Activated T-helper 9 cell treated with anti-CD3 and anti-CD28 coated beads, Interleukin-2, amount 50 U/mL, for 16 hours (primary cell): ENCODE measurements at places on chromosomes 7 and 10.

DNA sequence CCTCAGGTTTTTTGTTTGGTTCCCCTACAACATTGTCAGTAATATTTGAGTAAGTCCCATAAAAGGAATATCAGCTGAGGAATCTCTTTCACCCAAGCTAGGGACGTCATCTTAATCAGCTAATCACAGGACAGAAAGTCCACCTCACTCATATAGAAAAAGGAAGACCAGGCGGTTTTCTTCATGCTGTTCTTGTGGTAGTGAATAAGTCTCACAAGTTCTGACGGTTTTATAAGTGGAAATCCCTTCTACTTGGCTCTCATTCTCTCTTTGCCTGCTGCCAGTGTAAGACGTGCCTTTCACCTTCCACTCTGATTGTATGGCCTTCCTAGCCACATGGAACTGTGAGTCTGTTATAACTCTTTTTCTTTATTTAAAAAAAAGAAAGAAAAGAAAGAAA is 308.1 kb upstream of the PFKP start:
- DNase-seq = no peak

DNA sequence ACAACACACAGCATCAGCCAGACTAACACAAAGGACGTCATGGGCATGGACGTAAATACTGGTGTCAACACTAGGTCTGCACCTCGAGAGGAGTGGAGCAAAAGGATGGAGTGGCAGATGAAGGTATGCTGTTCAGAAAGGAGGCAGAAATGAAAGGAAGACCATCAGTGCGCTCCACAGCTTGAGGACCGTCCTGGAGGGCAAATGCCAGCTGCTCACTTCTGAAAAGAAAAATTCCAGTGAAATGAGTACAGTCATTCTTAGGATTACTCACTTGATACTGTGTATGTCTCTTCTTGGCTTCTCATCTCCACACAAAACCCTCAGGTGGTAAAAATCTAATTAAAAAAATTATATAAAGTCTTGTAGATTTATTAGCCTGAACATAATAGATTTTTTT is 44.8 kb downstream of the EGFR start:
- no peak for DNase-seq

GRCh38 chr7:98341106-98341505 is 59.6 kb downstream of the BRI3 start:
- no peak for DNase-seq

DNA sequence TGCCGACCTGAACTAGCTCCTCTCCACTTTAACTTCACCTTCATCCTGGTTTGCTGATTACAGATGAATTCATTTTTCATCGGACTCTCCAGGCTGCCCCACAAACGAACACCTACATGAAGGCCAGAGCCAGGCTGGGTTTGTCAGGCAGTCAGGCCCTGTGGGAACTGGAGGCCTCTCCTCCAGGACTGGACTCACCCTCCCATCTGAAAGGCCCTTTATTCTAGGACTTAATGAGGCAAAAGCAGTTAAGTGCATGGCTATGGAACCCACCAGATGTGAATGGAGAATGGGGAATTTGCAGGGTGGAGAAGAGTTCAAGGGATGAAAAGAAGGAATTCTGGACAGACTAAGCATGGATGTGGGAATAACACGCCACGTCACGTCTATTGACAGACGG is 170.8 kb downstream of the ARHGAP12 start:
- no peak for DNase-seq

DNA sequence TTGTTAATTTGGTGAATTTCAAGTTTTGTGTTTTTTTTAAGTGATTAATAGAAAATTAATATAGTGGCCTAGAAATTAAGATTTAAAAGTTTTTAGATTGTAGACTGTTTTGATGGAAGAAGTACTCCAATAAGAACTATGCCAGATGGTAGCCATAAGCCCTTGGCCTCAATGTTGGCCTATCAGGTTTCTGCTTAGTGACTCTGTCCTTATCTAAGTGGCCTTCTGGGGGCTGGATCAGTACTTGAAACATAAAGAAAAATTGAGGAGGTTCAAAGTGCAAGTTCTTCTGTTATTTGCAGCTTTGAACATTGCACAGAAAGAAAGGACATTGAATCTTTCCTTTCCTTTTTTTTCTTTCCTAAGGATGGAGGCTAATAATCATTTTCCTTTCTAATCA is 9.9 kb downstream of the CCDC126 start:
- no peak for DNase-seq

- DNase-seq = no peak
Observed at GRCh38 chr10:34808801-34809745, 6.0 kb downstream of the PARD3 start.

GRCh38 chr10:119643306-119644204 is 7.6 kb upstream of the BAG3 start:
- DNase-seq = no peak

DNA sequence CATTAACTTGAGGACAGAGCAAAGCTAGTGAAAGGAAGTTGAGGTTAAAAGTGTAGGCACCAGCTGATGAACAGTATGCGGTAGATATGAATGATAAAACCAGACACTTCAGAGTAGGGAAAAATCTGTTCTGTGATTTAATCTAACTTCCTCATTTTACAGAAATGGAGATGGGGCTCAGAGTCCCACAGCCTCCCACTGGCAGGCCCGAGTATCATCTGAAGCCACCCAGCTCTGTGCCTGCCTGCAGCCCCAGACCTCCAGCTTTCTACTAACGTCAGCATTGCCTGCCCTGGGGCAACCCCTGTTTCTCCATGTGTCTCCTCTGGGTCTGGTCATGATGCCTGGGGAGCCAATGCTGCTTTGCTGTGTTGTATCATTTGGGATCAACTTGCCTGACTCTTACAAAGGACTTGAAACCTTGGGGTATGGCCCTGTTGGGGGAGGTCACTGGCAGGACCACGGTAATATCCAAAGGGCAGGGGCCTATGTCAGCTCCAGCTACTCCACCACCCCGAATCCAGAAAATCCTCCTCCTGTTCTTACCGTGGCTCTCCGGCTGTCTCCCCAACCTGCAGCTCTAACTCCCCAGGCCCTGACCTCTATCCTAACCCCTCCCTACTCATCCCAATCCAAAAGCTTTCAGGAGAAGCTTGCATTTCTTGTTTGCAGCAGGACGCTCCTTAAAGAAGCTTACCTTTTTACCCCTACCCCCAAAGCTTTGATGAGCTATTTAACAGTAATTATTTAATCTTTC is 56.2 kb upstream of the NPY start:
- DNase-seq = no peak

GRCh38 chr7:105306298-105306748 is 82.4 kb downstream of the SRPK2 start:
- no peak for DNase-seq

DNA sequence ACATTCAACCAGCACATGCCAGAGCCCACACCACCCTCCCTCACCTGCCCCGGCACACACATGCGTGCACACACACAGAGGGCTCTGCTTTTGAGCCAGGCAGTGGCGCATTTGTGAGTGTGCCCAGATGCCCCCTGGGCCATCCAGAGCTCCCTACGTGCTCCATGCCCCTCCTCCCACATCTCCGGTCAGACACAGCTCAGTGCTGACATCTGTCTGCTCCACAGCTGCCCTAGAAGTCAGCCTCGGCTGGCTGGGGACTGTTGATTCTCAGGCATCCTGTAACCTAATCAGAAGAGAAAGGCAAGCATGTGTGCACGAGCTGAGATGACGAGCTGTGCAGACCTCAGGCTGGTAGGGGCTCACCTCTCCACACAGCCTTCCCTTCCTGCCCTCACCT is 135.1 kb downstream of the ZMIZ1 start:
- no peak for DNase-seq

DNA sequence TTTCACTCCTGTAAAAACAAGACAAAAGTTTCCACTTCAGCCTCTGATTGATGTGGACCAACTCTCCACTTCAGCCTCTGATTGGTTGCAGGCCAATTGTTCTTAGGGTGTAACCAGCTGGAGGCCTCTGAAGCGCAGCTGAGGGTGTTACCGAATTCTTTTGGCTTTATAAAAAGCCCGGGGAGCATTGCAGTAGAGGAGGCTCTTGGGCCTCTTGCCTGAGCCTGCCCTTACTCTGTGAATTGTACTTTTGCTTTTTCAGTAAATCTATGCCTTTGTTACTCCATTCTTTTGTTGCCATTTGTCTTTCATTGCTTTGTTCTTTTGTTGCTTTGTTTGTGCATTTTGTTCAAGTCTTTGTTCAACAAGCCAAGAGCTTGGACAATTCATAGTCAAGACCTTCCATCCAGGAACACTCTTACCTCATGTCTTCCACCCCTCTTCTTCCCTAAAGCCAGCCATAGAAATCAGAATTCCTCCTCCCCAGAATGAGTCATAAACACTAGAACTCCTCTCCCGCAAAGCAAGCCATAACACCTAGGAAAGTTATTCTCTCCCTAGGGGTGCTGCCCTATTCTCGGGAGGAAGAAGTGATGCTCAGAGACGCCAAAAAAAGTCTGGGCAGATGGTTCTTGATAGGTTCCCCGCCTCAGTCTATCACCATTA is 53.5 kb upstream of the ARMC3 start:
- no peak for DNase-seq

DNA sequence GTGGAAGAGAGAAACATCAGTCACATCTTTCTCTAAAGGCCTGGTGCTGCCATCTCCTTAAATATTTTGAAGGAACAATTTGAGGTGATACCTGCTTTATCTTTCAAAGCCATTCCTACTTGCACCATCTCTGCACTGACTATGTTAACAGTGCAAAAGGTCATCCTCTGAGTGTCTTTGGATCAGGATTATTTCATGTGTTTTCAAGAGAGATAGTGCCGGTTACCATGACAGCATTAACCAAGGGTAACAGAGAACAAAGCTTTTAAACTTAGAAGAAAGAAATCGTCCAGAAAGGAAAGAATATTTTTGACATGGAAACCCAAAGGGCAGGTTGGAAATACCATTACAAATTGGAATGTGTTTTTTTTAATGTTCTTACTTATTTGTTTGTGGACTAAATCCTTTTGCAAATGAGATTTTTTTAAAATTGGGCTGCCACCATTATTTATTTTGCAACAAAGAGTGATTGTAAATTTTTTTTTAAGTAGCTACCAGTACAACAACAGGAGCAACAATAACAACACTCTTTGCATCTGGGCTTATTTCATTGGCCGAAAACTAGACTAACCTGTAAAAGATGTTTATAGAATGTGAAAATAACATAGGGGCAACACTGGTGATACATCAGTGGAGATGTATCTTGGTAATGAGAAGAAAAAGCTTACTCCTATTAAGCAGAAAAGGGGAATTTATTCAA is 234.2 kb downstream of the CREB5 start:
- no peak for DNase-seq

DNA sequence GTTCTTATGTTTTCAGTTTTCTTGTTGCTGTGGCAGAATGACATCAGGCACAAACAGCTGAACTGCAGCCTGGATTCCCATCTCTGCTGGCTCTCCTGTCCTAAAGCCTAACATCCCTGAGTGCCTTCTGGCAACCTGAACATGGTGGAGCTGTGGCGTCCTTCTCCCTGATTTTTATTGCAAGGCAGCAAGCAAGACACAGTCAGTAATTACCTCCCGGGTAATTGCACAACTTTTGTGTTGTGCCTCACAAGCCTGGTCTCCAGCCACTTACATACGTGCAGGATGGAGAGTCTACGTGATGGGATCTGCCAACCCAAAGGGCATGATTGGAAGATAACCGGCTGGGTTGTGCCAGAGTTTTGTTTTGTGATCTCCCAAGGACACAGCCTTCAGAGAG is 116.1 kb upstream of the PARD3 start:
- DNase-seq = no peak

GRCh38 chr7:137606061-137606674 is 240.6 kb downstream of the DGKI start:
- DNase-seq = no peak

DNA sequence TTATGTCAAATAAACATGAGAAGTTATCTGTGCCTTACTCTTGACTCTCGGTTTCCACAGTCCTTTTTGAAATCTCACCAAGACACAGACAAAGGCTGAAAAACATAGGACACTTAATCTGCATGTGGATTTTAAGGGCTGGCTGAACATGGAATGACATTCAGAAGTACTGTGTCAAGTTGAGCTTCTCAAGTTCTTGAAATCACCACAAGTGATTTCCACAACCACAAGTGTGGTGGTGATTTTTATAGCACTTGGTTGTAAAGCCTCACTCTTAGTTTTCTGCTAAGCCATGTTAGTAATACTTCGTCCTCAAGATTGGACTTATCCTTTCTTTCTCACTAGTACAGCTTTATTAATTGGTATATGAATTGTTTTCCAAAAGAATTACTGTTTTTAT is 29.6 kb downstream of the FOXP2 start:
- no peak for DNase-seq

DNA sequence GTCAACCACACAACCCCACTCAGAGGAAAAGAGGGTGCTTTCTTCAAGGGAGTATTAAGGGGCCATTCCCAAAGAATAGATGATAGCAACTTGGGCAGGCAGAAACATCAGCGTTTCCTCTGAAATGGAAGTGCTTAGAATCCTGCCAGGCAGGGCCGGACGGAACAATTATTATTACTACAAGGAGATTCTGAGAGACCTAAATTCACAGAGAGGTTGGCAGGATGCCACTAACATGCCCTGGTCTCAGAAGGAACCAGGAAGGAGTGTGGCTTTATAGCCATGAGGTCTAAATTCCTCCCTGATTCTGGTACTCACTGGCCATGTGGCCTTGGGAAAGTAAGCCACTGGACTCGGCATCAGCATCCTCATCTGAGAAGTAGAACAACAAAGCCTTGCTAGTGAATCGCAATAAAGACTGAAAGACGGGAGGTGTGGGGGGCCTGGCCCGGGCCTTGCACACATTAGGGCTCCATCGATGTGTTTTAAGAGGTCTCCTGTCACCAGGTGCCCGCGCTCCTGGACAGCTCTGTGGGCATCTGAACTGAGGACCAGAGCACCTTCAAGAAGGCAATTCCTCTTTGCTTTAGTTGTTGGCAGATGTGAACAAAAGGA is 131.5 kb downstream of the OAT start:
- no peak for DNase-seq
